HCT116 (cell line): ENCODE measurements at places on chromosomes 4 and X. TPM values are rescaled to one million over a fixed set of nuclear protein-coding genes. Genes with fewer than 3 reads are reported as not detected.

The SRPX gene
- total RNA-seq: 18.2 TPM

GRCh38 chrX:132412208-132412607 lies 76.6 kb downstream of the MBNL3 start:
- no peak overlapping the region for H3K27ac ChIP-seq
- DNase-seq: no peak
- H3K27me3 ChIP-seq: no peaks in the 10 kb centered on the region
- H3K4me3 ChIP-seq: no peak overlapping the region

- no peaks in the 10 kb centered on the region for H3K27me3 ChIP-seq
- no peak overlapping the region for H3K27ac ChIP-seq
- no peak for DNase-seq
- no peak overlapping the region for H3K4me3 ChIP-seq
Measured at GRCh38 chrX:24498975-24499374, 33.9 kb downstream of the PDK3 start.

- H3K27ac ChIP-seq: no peak overlapping the region
- no peaks in the 10 kb centered on the region for H3K27me3 ChIP-seq
- no peak overlapping the region for H3K4me3 ChIP-seq
- H3K4me1 ChIP-seq: no peaks in the 10 kb centered on the region
- H3K36me3 ChIP-seq: no peaks in the 10 kb centered on the region
Measured at GRCh38 chr4:48137846-48138245, 3.8 kb upstream of the TXK start.

The GAR1 gene
- 40.6 TPM for total RNA-seq

DNA sequence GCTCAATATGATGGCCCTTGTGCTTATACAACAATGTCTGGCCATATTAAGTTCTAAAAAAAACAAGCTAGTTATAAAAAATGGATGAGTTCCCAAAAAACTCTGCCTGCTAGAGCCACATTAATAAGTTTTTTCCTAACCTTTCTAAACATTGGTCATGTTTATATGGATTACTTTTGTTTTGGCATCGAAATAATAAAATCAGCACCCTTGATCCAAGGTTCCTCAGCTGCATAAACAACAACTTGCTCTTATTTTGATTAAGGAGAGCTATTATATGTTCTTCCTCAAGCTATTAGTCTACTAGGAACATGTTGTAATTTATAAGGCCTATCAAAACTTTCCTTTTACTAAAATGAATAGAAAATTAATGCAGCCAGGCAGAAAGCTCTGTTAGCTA lies 48.4 kb downstream of the UNC5C start:
- H3K27ac ChIP-seq: no peak overlapping the region
- H3K27me3 ChIP-seq: no peaks in the 10 kb centered on the region
- H3K4me3 ChIP-seq: no peak overlapping the region
- H3K4me1 ChIP-seq: peaks cover 6% of the 10 kb centered on the region

The ADH4 gene
- 0.25 TPM for total RNA-seq

DNA sequence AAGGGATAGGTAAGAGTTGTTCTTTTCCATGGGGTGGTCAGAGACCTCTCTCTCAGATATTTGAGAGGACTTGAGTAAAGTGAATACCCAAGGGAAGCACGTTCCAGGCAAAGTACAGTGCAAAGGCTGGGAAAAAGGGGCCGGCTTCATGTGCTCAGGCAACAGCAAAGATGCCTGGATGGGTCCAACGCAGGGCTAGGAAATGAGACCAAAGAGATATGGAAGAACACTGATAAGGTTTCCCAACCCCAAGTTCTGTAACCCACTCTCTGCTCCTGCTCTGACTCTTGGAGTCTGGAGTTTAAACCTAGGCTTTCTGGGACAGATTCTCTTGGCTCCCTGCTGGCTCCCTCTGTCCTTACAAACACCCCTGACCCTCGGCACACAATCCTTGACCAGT lies 36.2 kb upstream of the PROM1 start:
- no peak overlapping the region for H3K4me3 ChIP-seq
- DNase-seq: no peak
- no peaks in the 10 kb centered on the region for H3K36me3 ChIP-seq
- H3K4me1 ChIP-seq: no peaks in the 10 kb centered on the region
- H3K27ac ChIP-seq: no peak overlapping the region

DNA sequence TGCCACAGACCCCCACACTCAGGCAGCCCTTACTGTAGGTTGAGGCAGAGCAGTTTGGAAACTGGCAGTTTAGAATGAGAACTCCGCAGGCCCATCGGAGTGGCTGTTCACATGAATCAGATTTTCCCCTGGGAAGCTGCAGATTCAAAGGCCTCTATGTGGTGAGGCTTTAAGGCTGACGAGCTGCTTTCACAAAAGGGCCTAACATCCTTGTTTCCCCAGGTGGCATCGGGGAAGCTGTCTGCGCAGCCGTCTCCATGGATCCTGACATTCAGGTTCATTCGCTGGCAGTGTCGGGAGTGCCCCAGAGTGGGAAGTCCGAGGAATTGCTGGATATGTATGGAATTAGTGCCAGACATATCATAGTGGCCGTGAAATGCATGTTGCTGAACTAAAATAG lies 33.7 kb downstream of the TKTL1 start:
- no peak overlapping the region for H3K27ac ChIP-seq
- H3K4me1 ChIP-seq: no peaks in the 10 kb centered on the region
- 0 out of 2 replicates have a peak, but pooled peaks cover 8% of the 10 kb centered on the region for H3K27me3 ChIP-seq
- H3K36me3 ChIP-seq: no peaks in the 10 kb centered on the region
- no peak overlapping the region for H3K4me3 ChIP-seq
- no peak for DNase-seq

The ADRA2C gene
- total RNA-seq: 28.1 TPM

The EXOC1L gene
- total RNA-seq: not detected

- H3K4me3 ChIP-seq: no peak overlapping the region
- no peak overlapping the region for H3K27ac ChIP-seq
- H3K4me1 ChIP-seq: no peaks in the 10 kb centered on the region
- H3K36me3 ChIP-seq: no peaks in the 10 kb centered on the region
- no peaks in the 10 kb centered on the region for H3K27me3 ChIP-seq
Measured at GRCh38 chrX:150934453-150934852, 36.0 kb upstream of the CD99L2 start.

DNA sequence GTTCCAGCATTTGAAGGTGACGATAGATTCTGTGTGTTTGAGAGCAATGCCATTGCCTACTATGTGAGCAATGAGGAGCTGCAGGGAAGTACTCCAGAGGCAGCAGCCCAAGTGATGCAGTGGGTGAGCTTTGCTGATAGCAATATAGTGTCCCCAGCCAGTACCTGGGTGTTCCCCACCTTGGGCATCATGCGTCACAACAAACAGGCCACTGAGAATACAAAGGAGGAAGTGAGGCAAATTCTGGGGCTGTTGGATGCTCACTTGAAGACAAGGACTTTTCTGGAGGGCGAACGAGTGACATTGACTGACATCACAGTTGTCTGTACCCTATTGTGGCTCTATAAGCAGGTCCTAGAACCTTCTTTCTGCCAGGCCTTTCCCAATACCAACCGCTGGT lies 142.0 kb downstream of the PLS3 start:
- no peaks in the 10 kb centered on the region for H3K36me3 ChIP-seq
- H3K4me3 ChIP-seq: no peak overlapping the region
- no peaks in the 10 kb centered on the region for H3K27me3 ChIP-seq
- H3K4me1 ChIP-seq: no peaks in the 10 kb centered on the region
- DNase-seq: no peak

The ZCCHC18 gene
- total RNA-seq: not detected

GRCh38 chr4:4402966-4403365 lies 16.1 kb downstream of the NSG1 start:
- no peak overlapping the region for H3K27ac ChIP-seq
- no peak for DNase-seq
- no peak overlapping the region for H3K4me3 ChIP-seq

DNA sequence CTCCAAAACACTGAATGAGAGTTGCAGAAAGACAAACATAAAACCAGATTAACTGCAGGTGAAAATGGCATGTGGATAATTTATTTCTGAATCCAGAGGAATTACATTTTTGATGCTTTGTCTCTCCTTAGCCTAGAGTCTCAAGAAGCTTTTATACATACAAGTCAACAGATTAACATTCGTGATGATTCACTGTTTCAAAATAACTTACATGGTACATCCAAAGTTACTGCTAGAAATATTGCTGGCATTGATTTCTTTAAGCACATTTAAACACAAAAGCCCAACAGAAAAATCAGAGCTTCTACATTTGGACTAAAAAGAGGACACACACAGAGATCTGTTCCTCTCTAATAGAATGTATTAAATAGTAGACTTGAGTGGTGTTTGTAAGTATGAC lies 105.6 kb downstream of the AMELX start:
- no peak overlapping the region for H3K27ac ChIP-seq
- no peak for DNase-seq
- no peak overlapping the region for H3K4me3 ChIP-seq
- H3K4me1 ChIP-seq: no peaks in the 10 kb centered on the region
- H3K27me3 ChIP-seq: no peaks in the 10 kb centered on the region

The SLIT2 gene
- total RNA-seq: 3.8 TPM

DNA sequence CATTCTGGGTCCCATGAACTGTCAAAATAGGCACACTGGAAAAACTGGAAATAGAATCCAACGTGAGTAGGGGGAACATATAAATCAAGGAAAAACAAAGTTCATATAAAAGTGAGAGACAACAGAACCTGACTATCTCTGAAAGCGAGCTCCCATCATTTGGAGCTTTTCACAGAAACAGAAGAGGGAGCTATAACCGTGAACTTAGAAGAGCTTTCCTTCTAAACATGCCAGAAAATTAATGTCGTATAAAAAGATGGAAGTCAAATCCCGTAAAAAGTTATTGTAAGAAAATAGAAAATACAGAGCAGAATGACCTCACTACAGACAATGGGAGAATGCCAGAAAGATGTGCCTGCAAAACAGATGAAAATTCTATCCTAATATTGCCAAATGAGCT lies 23.9 kb upstream of the HSD17B10 start:
- no peaks in the 10 kb centered on the region for H3K36me3 ChIP-seq
- DNase-seq: no peak
- H3K4me3 ChIP-seq: no peak overlapping the region
- no peak overlapping the region for H3K27ac ChIP-seq

The SMIM10L2A gene
- total RNA-seq: 1.5 TPM

The TMSB15C gene
- not detected for total RNA-seq

DNA sequence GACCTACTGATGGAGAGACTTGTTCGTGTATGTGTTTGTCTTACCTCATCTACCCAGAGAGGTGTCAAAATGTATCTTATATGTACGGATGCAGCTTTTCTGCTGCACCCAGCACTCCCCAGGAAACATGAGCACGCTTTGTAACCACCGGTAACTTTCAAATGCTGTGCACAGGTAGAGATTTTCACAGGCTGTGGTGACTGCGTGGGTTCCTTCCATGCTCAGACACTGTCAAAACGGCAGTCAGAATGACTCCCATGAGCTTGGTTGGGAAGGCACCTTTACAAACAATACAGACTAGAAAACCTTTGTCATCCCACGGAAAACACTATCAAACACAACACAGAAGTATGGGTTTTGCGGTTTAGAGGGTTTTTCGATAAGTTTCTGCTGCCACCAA lies 28.2 kb downstream of the F11 start:
- no peaks in the 10 kb centered on the region for H3K4me1 ChIP-seq
- no peaks in the 10 kb centered on the region for H3K27me3 ChIP-seq
- H3K27ac ChIP-seq: no peak overlapping the region
- H3K4me3 ChIP-seq: no peak overlapping the region
- H3K36me3 ChIP-seq: no peaks in the 10 kb centered on the region
- DNase-seq: no peak

- H3K4me3 ChIP-seq: no peak overlapping the region
- DNase-seq: no peak
- H3K36me3 ChIP-seq: no peaks in the 10 kb centered on the region
- H3K27ac ChIP-seq: no peak overlapping the region
- 0 out of 2 replicates have a peak, but pooled peaks cover 2% of the 10 kb centered on the region for H3K4me1 ChIP-seq
Measured at GRCh38 chr4:87034527-87034926, 99.7 kb downstream of the AFF1 start.

GRCh38 chr4:146485968-146486367 lies 35.8 kb downstream of the SLC10A7 start:
- no peak for DNase-seq
- H3K36me3 ChIP-seq: no peaks in the 10 kb centered on the region
- H3K4me1 ChIP-seq: no peaks in the 10 kb centered on the region
- H3K4me3 ChIP-seq: no peak overlapping the region
- H3K27ac ChIP-seq: no peak overlapping the region

- no peak overlapping the region for H3K27ac ChIP-seq
- no peaks in the 10 kb centered on the region for H3K4me1 ChIP-seq
- H3K36me3 ChIP-seq: peaks cover 2% of the 10 kb centered on the region; the same call in 1 of the 2 replicates
- no peak overlapping the region for H3K4me3 ChIP-seq
- no peak for DNase-seq
Measured at GRCh38 chr4:4559596-4559995, 17.7 kb upstream of the STX18 start.

The SSX1 gene
- total RNA-seq: not detected

The TGIF2LX gene
- not detected for total RNA-seq

- H3K27me3 ChIP-seq: no peaks in the 10 kb centered on the region
- no peaks in the 10 kb centered on the region for H3K36me3 ChIP-seq
- H3K27ac ChIP-seq: no peak overlapping the region
- H3K4me3 ChIP-seq: no peak overlapping the region
- H3K4me1 ChIP-seq: no peaks in the 10 kb centered on the region
- no peak for DNase-seq
Measured at GRCh38 chrX:71636438-71637252, 18.3 kb upstream of the CXCR3 start.

DNA sequence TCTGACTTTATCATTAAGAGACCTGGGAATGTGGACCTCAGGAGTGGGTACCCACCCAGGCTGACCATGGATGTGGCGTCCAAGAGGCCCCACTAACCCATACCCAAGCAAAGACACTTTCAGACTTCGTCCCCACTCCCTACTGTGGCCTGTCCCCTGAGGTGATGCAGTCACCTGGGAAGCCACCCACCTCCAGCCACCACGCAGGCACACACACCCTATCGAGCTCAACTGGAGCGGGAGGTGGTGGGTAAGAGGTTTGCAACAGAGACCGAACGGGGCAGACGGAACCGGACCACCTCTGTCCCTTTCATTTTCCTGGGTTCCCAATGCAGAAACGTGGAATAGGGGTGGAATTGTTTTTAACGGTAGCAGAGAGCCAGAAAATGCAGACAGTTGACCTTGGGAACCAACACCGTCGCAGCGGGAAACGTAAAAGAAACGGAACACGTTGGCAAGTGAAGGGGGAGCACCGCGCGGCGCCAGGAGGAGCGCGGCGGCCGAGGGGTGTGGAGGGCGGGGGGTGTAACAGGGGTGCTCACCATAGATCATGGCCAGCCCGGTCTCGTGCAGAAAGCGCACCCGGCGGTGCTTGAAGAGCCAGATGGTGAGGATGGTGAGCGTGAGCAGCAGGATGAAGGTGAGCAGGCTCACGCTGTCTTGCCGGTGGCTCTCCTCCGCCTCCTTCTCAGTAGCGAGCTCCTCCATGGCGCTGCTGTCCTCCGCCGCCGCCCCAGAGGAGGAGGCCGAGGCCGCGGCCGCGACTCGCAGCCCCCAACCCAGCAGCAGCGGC lies 559 bp downstream of the SLC9A7 start:
- H3K36me3 ChIP-seq: no peaks in the 10 kb centered on the region
- H3K4me1 ChIP-seq: peaks cover 11% of the 10 kb centered on the region
- H3K4me3 ChIP-seq: peak overlapping the region; percentile 54
- DNase-seq: no peak
- H3K27me3 ChIP-seq: no peaks in the 10 kb centered on the region

- no peaks in the 10 kb centered on the region for H3K36me3 ChIP-seq
- H3K4me1 ChIP-seq: no peaks in the 10 kb centered on the region; the same call in 1 of the 2 replicates
- DNase-seq: no peak
- no peaks in the 10 kb centered on the region for H3K27me3 ChIP-seq
- no peak overlapping the region for H3K4me3 ChIP-seq
- no peak overlapping the region for H3K27ac ChIP-seq
Measured at GRCh38 chr4:48225368-48226141, 44.1 kb downstream of the TEC start.
